Brain (organoid and tissue), 16 donors: ENCODE measurements at places on chromosomes 1 and 21.

DNA sequence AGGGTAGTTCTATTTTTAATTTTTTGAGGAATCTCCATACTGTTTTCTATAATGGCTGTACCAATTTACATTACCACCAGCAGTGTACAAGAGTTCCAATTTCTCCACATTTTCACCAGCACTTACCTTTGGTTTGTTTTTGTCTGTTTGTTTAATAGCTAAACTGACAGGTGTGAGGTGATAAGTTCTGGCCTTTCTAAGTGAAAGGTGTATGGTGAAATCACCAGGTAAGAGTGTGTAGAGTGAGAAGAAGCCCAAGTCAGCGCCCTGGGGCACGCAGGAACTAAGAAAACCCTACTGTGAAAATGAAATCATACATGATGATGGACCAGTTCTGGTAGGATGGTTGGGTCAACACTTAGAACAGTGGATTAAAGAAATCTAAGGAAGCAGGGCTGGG lies 34.5 kb downstream of the BTG3 start:
- DNase-seq: no peak

GRCh38 chr1:93904228-93904627 lies 5.0 kb downstream of the GCLM start:
- DNase-seq: no peak

GRCh38 chr1:57003398-57004139 lies 37.8 kb upstream of the C8B start:
- no peak for DNase-seq

- no peak for DNase-seq
These were observed 29.8 kb upstream of the KIF21B start for GRCh38 chr1:201053155-201053860.

DNA sequence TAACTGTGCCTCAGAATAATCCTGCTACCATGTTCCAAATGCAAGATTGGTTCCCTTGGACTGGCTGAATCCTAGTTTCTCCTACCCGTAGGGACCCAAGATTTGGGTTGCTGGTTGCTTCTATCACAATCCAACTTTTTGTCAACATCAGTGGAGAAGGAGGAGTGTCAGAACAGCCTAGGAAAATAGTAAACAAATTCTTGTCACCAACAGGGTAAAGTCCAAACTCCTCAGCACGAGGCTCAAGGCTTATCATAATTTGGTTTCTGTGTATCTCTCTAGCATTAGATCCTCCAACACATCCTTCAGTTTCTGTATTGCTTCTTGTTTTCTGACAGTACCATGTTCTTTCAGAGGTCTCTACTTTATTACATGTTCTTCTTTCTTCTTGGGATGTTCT lies 370.2 kb upstream of the DAB1 start:
- no peak for DNase-seq

GRCh38 chr1:155002464-155003226 lies at the start of gene ZBTB7B:
ZBTB7B (plus strand) TSS chr1:155002802; CDS start chr1:155014661, 11,859 bp downstream.
- DNase-seq: no peak

GRCh38 chr1:87089823-87090222 lies 175.4 kb downstream of the HS2ST1 start:
- no peak for DNase-seq
